ENCODE measurements at places on chromosomes 7 and 10. TPM values are rescaled to one million over a fixed set of nuclear protein-coding genes. Genes with fewer than 3 reads are reported as not detected.

GRCh38 chr10:3090914-3091787 lies 23.8 kb downstream of the PFKP start:
- no peaks in the 10 kb centered on the region for H3K27me3 ChIP-seq
- H3K27ac ChIP-seq: peak overlapping the region; percentile 85
- H3K4me3 ChIP-seq: no peak overlapping the region
- no peaks in the 10 kb centered on the region for H3K36me3 ChIP-seq
- DNase-seq: no peak

- peak overlapping the region; percentile 95 for H3K27ac ChIP-seq
- no peaks in the 10 kb centered on the region for H3K36me3 ChIP-seq
- H3K4me3 ChIP-seq: peak overlapping the region; percentile 20
- H3K4me1 ChIP-seq: peaks cover 22% of the 10 kb centered on the region
- peak; percentile 94 for DNase-seq
These were observed 25.4 kb upstream of the ELN start for GRCh38 chr7:74002474-74003017.

- no peak overlapping the region for H3K27ac ChIP-seq
- H3K36me3 ChIP-seq: no peaks in the 10 kb centered on the region
- H3K27me3 ChIP-seq: no peaks in the 10 kb centered on the region
- no peak for DNase-seq
These were observed 28.9 kb upstream of the PRKAG2 start for GRCh38 chr7:151905766-151906165.

- H3K27ac ChIP-seq: no peak overlapping the region
- H3K27me3 ChIP-seq: no peaks in the 10 kb centered on the region
- DNase-seq: no peak
- H3K4me1 ChIP-seq: no peaks in the 10 kb centered on the region
These were observed 316.0 kb downstream of the FGFR2 start for GRCh38 chr10:121282264-121282663.

GLI3 gene
- 2.2 TPM for total RNA-seq
